Stimulated activated CD4-positive, alpha-beta T cell treated with anti-CD3 and anti-CD28 coated beads, Interleukin-15, amount 100 ng/mL, for 1 hour (primary cell): ENCODE measurements at places on chromosomes 1 and 21.

DNA sequence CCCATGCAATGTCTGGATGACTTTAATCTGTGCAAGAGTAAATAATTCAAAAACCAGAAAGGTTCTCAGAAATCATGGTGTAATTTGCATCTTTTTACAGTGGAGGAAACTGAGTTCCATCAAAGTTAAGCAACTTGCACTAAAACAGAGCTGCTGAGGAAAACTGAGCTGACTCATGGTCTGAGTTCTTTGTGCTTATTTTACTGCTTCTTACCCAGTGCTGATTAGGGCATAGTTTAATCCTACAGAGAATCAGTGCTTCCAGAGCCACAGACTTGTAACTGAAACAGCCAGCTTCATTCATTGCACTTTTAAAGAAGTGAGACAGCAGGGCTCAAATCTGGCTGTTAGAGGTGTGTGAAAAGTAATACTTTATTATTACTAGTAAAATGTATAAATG lies 10.9 kb upstream of the RWDD3 start:
- no peak for DNase-seq

GRCh38 chr1:222938986-222939385 lies 124.1 kb downstream of the DISP1 start:
- DNase-seq = no peak

DNA sequence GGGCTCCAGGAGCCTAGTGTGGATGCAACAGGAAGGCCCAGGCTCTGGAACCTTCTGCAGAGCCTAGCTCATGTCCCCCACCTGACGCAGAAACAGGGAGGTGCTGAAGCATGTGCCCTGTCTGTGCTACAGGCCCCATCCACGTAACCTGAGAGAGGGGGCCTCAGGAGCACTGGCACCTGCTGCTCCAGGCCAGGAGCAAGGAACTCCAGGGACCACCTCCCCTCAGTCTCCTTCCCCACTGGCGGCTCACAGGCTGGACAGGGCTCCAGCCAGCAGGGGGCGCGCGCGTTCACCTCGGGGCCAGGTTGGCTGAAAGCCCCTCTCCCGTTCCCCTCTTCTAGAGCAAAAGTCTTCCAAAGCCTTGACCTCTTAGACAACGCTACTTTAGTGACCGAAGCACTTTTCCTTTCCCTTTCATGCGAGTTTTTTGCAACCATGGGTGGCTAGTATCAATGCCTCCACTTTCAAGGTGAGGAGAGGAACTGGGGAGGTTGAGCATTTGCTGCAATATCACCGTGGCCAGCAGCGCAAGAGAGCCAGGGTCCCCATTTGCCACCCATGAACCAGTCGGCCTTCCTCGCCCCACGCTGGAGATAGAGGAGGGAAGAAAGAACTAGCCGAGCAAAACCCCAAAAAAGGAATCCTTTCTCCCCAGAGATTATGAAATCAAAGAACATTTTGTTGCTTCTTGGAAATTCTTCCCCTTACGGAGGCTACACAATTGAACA lies 52.4 kb upstream of the GPR157 start:
- DNase-seq = peak; percentile 67

DNA sequence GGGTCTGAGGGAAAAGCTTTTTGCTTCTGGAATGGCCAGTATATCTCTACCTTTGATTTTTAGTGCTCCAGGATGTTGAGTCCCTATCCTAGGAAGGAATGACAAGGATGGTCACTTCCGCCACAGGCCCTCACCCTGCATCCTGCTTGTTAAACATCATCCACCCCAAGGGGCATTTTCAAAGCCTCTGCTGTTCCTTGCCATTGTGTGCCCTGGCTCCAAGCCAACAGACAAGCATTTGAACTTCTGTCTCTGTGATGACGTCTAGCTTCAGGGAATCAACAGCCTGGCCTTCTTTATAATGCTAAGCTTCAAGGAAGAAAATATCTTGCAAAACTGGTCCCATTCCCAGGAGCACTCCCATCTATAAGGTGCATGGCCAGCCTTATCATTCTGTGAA lies 12.3 kb upstream of the JAM2 start:
- no peak for DNase-seq

DNA sequence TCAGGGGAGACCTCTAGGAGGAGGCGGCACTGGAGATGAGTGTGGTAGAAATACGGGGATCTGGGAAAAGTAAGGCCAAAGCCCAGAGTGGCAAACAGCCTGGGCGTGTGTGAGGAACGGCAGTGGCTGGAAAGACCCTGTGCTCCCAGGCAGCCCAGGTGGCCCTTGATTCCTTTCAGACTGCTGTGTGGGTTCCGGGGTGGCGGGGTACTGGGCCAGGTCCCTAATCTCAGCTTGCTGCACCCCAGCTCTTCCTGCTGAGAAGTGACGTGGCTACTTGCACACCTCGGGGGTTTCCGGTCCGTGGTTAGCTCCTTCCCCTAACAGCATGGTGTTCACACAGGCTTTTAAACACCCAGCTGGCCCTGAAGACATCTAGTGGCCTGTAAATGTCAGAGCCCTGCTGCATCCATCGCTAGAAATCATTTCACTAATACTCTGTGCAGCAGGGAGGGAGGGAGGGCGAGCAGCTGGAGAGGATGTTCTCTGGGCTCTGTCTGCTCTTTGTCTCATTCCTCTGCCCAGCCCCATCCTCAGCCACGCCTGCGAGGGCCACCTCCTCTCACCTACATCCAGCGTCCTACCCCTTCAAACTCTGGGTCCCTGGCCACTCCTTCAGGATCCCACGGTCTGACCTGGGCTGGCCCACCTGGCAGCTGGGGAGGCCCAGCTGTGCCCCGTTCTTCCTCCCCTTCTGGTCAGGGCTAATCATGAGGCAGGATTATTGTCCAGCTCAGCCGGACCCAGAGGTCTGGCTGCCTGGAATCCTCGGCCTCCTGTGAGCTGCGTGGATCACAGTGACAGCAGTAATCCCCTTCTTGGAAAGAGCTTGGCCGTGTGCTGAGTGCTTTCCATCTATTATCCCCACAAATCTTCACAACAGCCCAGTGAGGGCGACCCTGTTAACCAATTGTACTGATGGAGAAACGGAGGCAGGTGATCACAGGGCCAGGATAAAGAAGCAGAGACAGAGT lies 7.2 kb downstream of the ZDHHC18 start:
- DNase-seq = peak; percentile 59

DNA sequence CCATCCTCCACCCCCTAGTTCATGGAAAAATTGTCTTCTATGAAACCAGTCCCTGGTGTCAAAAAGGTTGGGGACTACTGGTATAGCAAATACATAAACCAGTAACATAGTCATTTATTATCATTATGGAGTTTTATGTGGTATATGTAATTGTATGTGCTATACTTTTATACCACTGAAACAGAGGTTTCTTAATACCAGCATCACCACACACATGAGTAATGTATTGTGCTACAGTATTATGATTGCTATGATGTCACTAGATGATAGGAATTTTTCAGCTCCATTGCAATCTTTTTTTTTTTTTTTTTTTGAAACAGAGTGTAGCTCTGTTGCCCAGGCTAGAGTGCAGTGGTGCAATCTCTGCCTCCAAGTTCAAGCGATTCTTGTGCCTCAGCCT lies 5.7 kb upstream of the PAXBP1 start:
- DNase-seq = no peak

- no peak for DNase-seq
Observed at GRCh38 chr1:226979517-226980121, 39.5 kb downstream of the COQ8A start.
